Stimulated activated CD8-positive, alpha-beta memory T cell treated with anti-CD3 and anti-CD28 coated beads, Interleukin-12 subunit alpha, Interleukin-12 subunit beta, amount 100 ng/mL, for 1 hour (primary cell): ENCODE measurements at places on chromosomes 7 and 10.

DNA sequence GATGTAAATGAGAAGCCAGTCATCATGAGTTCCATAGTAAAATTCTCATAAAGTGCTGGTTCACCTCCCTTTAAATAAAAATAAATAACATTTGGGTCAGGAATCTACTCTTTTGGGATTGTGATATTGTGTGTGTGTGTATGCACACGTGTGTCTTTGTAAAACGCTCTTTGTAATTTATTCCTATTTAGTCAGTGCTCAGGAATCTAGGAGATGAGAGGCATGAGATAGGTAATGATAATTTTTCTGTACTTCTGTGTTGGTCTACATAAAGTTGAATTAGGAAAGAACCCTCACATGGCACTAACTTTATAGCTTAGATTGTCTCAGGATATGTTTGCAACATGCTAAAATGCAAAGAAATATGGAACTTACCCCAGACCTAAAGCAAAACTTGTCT lies 4.9 kb upstream of the CALCR start:
- no peak for DNase-seq

DNA sequence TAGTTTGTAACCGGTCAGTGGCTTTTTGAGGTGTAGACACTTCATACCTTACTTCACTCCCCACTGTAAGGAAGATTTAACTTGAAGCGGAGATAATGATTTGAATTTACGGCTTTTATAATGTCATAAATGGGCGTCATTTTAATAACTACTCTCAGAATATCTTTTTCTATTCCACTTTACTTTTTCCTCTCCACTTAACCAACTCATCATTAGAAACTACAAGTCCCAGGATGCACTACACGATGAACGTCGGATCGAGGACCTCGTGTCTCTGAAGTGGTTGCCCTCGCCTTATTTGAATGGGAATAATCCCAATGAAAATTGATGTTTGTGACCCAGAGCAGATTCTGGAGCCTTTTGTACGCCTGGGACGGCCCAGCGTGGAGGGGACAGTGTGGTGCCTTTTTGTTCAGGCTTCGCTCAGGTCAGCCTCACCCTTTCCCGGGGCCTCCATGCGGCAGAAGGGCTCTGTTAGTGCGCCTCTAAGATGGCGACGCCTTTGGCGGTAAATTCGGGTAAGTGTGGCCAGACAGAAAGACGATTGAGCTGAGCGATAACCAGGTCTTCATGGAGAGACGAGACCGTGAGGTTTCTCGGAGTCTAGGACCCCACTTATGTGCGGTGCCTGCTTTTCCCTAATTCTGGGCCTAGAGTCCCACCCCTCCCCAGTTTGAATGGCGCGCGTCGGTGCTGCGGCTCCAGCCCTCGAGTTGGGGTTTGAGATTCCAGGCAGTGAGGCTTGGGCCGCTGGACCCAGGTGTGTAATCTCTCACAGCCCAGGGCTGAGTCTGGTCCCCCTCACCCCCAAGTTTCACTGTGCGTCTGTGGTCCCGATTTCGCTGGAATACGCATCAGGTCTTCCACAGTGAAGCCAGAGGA lies at the start of gene NUP205:
Gene NUP205, plus strand, starts transcription at position 463 of the 882 bp plus-strand sequence. Its CDS starts 28 bp downstream, at position 491.
- DNase-seq, result peak; percentile 57

DNA sequence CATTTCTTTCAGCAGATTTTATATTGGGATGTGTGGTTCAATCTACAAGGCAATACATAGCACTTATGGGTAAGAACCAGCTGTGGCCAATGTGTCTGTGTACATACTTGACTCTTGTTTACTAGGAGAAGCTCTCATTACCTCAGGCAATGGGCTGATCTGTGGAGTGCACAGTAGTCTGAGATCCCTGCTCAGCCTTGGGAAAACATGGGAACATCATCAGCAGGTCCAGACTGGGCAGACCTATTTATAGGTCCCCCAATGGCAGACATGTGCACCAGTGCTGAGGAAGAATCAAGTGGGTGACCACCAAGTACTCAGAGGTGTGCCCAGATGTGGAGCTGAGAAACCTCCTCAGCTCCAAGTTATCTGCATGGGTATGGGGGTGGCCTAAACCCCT lies 349.7 kb downstream of the KIF20B start:
- DNase-seq, result no peak

DNA sequence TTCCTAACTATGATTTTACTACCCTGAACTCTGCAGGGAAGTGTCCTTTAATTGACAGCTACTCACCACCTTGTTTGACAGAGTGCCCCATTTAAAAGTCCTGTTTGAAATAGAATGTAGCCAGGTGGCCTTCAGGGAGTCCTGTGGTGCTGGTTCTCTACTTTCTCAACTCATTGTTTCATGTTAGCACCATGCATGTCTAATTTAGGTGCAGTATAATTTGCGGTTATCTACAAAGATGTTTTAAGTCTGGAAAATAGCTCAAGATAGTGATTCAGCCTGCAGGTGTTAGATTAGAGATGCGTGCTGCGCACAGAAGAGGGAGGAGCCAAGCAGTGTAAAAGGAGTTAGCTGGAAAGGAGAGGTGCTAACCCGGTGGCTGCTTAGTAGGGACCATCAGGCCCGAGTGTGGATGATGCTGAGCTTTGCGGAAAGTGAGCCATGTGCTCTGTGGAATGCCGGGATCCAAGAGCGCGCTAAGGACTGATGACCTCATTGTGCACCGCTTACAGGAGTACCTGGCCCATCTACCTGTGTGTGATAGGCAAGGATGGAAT lies 1.2 kb downstream of the CCM2 start:
- peak; percentile 44 for DNase-seq

- DNase-seq, result peak; percentile 15
Measured at GRCh38 chr7:21261627-21262594, 166.0 kb upstream of the SP4 start.
